ENCODE measurements at places on chromosomes 2 and 18.

GRCh38 chr18:10417664-10418063, 36.8 kb upstream of the APCDD1 start:
- no peak for DNase-seq

DNA sequence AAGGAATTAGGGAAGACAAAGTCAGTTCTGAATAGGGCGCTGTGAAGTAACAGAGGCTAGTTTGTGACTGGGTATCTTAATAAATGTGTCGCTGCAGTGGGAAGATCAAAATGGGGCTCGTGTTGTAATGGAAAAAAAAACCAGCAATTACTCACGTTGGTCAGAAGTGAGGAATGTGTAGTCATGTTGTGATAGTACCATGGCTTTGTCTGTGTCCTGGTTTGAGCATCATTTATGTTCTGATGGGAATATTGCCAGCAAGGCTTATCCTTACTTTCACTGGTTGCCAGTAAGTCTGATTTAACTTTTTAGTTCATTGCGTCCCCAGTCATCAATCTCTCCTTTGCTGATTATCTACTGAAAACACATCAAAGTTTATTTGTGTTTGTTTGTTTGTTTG, 467.6 kb downstream of the NYAP2 start:
- DNase-seq: no peak

- no peak for DNase-seq
These were observed 22.9 kb downstream of the ITGAV start for GRCh38 chr2:186612555-186613440.

GRCh38 chr2:62257466-62257865, 61.6 kb downstream of the B3GNT2 start:
- no peak for DNase-seq

Measured in central memory CD8-positive, alpha-beta T cell (primary cell).